Activated CD4-positive, alpha-beta T cell treated with anti-CD3 and anti-CD28 coated beads, Interleukin-2, amount 10 ng/mL, durations not matched to agents 7 days and 5 days (primary cell): ENCODE measurements at places on chromosomes 13 and 19. TPM values are rescaled to one million over a fixed set of nuclear protein-coding genes. Genes with fewer than 3 reads are reported as not detected.
A peak's percentile ranks its signal among the peaks of the same experiment; 100 is the strongest.

DNA sequence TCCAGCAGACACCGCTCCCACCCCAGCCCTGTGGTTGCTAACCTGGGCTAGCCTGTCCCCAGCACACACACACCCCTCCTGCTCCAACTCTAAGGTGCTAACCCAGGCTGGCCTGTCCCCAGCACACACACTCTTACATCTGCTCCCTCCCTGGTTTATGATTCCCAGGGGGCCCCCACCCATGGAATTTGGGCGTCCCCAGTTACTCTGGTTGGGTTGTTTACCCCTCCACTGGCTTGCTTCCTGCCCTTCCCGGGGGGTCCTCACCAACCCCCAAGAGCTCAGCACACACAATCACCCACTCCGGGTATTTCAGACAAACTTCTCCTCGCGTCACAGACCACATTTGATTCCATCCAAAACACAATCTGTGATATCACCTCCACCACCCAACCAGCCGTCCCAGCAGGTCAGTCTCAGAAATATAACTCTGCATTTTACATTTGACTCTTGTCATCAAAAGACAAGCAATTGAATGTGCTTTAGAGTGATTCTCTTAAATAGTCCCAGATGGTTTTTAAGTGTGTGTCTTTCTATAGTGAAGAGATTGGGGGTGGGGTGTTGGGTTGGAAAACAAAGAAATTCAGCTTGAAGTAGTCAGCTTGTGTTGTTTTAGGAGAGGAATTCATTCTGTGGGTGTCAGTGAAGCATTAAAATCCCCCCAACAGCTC lies 20.1 kb downstream of the COL4A2 start:
- H3K36me3 ChIP-seq: no peaks in the 10 kb centered on the region
- no peak overlapping the region for H3K27ac ChIP-seq
- DNase-seq: no peak
- H3K4me1 ChIP-seq: no peaks in the 10 kb centered on the region

The DEDD2 gene
- total RNA-seq: 42.4 TPM

- H3K27me3 ChIP-seq: no peaks in the 10 kb centered on the region
- H3K27ac ChIP-seq: no peak overlapping the region
- no peaks in the 10 kb centered on the region for H3K36me3 ChIP-seq
- H3K4me1 ChIP-seq: no peaks in the 10 kb centered on the region
- no peak overlapping the region for H3K4me3 ChIP-seq
These were observed 132.3 kb downstream of the LIG4 start for GRCh38 chr13:108083056-108083455.

- no peak overlapping the region for H3K27ac ChIP-seq
- peaks cover 3% of the 10 kb centered on the region for H3K27me3 ChIP-seq
- no peaks in the 10 kb centered on the region for H3K4me1 ChIP-seq
- H3K36me3 ChIP-seq: no peaks in the 10 kb centered on the region
- no peak overlapping the region for H3K4me3 ChIP-seq
- DNase-seq: no peak
These were observed 32.2 kb downstream of the UFM1 start for GRCh38 chr13:38381890-38382289.

GRCh38 chr19:45667620-45668341 lies at the start of gene GIPR:
GIPR (plus strand) TSS chr19:45668221; CDS start chr19:45669521, 1,300 bp downstream.
- peaks cover 40% of the 10 kb centered on the region for H3K4me1 ChIP-seq
- peak; percentile 57 for DNase-seq
- H3K27ac ChIP-seq: peak within 1 kb of the TSS; percentile 34
- H3K36me3 ChIP-seq: peaks cover 2% of the 10 kb centered on the region

DNA sequence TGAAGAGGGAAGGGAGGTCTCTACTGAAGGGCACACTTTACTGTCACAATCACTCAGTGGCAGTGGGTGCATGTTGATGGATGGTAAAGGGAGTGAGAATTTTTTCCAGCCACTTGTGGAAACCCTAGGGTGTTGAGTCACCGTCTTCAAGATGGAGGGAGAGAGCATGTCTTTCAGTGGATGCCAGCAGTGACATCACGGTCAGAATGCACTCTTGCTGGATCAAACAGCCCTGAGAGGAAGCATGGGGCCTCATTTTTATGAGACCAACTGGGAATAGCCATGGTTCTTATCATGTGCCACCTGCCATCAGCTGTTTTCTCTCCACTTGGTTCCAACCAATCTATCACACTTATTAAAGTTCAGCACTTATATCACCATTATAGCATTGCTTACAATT lies 182.5 kb downstream of the KCNRG start:
- peaks cover 10% of the 10 kb centered on the region for H3K27me3 ChIP-seq
- H3K4me1 ChIP-seq: no peaks in the 10 kb centered on the region
- no peak overlapping the region for H3K27ac ChIP-seq
- H3K36me3 ChIP-seq: no peaks in the 10 kb centered on the region
- no peak for DNase-seq

The HSH2D gene
- 76.9 TPM for total RNA-seq

DNA sequence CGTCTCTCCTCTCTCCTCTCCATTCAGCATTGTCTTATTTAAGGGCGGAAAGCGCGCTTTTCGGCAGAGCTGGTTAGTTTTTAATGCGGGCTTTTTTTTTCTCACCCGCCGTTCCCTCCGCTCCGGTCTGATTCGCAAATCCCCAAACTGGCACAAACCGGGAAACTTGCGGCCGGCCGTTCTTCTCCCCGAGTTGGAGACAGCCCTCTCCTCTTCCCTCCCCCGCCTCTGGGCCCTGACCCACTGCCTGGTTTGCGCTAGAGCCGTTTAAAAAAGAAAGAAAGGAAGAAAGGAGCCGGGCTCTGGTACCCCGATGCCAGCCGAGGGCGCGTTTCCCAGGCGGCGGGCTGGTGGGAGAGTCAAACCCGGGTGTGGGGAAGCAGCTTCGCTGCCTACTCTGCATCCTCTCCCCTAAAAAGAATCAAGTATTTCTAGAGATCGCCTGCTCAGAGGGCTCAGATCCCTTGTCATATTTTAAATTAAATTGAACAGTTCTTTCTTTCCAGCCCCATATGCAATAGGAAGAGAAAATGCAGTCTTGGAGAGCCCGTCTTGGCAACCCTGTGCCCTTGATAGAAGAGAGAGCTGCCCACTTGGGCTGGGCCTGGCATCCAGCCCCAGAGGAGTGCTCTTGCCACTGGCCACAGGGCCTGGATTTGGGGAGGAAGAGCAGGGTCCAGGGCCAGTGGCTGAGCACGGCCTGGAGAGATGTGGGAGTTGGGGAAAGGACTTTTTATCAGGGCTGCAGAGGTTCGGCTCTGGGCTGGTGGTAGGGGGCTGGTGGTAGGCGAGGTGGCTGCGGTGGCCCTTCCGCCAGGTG lies 19.0 kb downstream of the NFIX start:
- peak overlapping the region; percentile 22 for H3K4me3 ChIP-seq

The PRTN3 gene
- not detected for total RNA-seq
